ENCODE measurements at places on chromosomes 7 and 10. TPM values are rescaled to one million over a fixed set of nuclear protein-coding genes. Genes with fewer than 3 reads are reported as not detected.

- no peak overlapping the region for H3K27ac ChIP-seq
- peaks cover 3% of the 10 kb centered on the region for H3K36me3 ChIP-seq
- H3K4me1 ChIP-seq, result peaks cover 17% of the 10 kb centered on the region
- no peak for DNase-seq
Measured at GRCh38 chr7:18547509-18548187, 52.1 kb downstream of the HDAC9 start.

GRCh38 chr10:100858747-100859483 lies 53.8 kb upstream of the SLF2 start:
- H3K4me3 ChIP-seq, result no peak overlapping the region
- H3K36me3 ChIP-seq, result no peaks in the 10 kb centered on the region
- no peaks in the 10 kb centered on the region for H3K4me1 ChIP-seq
- H3K27ac ChIP-seq, result no peak overlapping the region
- DNase-seq, result no peak

DNA sequence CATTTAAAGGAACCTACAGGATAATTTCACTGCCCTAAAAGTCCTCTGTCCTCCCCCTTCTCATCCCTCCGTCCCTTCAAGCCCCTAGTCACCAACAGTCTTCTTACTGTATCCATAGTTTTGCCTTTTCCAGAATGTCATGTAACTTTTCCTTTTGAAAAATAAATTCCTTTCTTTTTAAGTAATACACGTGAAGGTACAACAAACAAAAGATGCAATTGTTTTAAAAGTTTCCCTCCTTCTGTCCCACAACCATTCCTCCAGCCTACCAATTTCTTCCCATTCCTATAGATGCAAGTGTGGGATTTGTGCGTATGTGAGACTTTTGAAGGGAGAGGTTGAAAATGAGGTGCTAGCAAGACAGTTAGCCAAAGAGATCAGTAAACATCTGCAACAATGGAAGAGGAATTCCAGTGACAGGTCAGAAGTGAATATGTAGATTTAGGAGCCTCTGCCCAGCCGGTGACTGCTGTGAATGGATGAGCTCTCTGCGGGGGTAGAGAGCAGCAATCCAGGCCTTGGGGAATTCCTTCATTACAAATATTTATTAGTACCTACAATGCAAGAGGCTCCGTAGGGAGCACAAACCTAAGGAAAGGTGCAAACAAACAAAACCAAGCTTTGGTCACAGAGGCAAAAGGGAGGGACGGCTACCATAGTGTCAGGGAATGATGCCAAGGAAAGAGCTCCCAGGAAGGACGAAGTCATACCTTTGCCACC lies 243.6 kb downstream of the SKIDA1 start:
- H3K4me3 ChIP-seq, result no peak overlapping the region
- no peaks in the 10 kb centered on the region for H3K36me3 ChIP-seq
- no peaks in the 10 kb centered on the region for H3K4me1 ChIP-seq
- H3K27me3 ChIP-seq, result no peaks in the 10 kb centered on the region
- DNase-seq, result no peak

- H3K4me3 ChIP-seq, result no peak overlapping the region
- no peak overlapping the region for H3K27ac ChIP-seq
- DNase-seq, result no peak
- no peaks in the 10 kb centered on the region for H3K4me1 ChIP-seq
- no peaks in the 10 kb centered on the region for H3K36me3 ChIP-seq
Measured at GRCh38 chr10:98115031-98115787, 19.2 kb upstream of the R3HCC1L start.

- H3K27me3 ChIP-seq, result no peaks in the 10 kb centered on the region
- no peaks in the 10 kb centered on the region for H3K36me3 ChIP-seq
- H3K4me1 ChIP-seq, result no peaks in the 10 kb centered on the region
- no peak for DNase-seq
- no peak overlapping the region for H3K4me3 ChIP-seq
- no peak overlapping the region for H3K27ac ChIP-seq
Measured at GRCh38 chr10:45470098-45471012, 96.3 kb downstream of the ALOX5 start.

Gene CUBN
- 0.17 TPM for total RNA-seq

- no peak overlapping the region for H3K27ac ChIP-seq
- no peaks in the 10 kb centered on the region for H3K36me3 ChIP-seq
- H3K4me1 ChIP-seq, result no peaks in the 10 kb centered on the region
- H3K4me3 ChIP-seq, result no peak overlapping the region
- no peak for DNase-seq
- no peaks in the 10 kb centered on the region for H3K27me3 ChIP-seq
Measured at GRCh38 chr7:98000356-98000755, 10.4 kb upstream of the OCM2 start.

Gene C7orf33
- not detected for total RNA-seq

- H3K36me3 ChIP-seq, result no peaks in the 10 kb centered on the region
- peak overlapping the region; percentile 89 for H3K27ac ChIP-seq
- peaks cover 76% of the 10 kb centered on the region for H3K4me1 ChIP-seq
- no peak overlapping the region for H3K4me3 ChIP-seq
Measured at GRCh38 chr10:69481811-69482524, 30.7 kb downstream of the TSPAN15 start.

DNA sequence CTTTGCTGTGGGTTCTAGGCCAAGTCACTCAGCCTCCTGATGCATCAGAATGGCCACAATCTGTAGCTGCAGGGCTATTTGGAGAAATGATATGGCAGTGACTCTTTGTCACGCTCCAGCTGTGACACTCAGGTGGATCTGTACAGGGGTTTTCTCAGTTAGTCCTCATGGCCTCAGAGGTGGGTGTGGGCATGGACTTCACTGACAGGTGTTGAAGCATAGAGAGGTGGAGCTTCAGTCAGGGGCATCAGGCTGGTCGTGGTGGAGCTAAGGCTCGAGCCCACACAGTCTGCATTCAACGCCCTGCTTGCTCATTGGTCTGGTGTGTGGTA lies 21.2 kb downstream of the PALD1 start:
- H3K27me3 ChIP-seq, result no peaks in the 10 kb centered on the region
- peaks cover 15% of the 10 kb centered on the region for H3K4me1 ChIP-seq
- H3K27ac ChIP-seq, result peak overlapping the region; percentile 12

DNA sequence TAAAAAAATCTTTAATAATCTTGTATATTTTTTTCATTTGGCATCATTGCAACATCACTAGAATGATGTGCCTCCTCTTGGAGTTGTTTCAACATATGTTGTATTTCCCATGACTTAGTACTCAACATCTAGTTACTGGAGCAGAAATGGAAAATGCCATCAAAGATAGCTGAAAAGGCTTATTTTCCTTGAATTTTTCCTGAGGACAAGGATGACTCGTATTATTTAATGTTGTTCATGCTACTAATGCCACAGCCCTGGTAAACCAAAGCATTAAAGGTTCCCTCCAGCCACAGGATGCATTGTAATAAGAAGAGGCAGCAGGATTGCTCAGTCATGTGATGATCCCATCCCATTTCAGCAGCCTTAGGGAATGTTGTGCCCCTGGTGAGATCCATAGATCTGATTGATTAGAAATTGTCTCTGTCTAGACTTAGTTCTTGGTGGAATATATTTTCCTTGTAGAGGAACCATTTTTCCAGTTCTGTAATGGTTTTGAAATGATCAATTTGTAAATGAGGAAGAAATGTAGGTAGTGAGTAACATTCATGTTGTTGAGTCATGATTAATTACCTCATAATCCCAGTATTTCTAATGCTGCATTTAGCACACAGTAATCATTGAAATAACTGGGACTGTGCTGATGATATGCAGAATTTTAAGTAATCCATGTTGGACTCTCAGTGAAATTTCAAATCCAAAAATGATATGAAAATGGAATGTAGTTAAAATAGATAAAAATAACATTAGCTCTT lies 91.3 kb upstream of the SMIM30 start:
- no peak overlapping the region for H3K27ac ChIP-seq
- H3K36me3 ChIP-seq, result no peaks in the 10 kb centered on the region
- H3K4me1 ChIP-seq, result no peaks in the 10 kb centered on the region
- DNase-seq, result no peak
- no peak overlapping the region for H3K4me3 ChIP-seq

Gene EPHB6
- total RNA-seq, result 3.1 TPM

GRCh38 chr7:43851805-43852204 lies 17.5 kb downstream of the MRPS24 start:
- H3K36me3 ChIP-seq, result no peaks in the 10 kb centered on the region
- H3K4me3 ChIP-seq, result no peak overlapping the region
- no peaks in the 10 kb centered on the region for H3K27me3 ChIP-seq
- H3K27ac ChIP-seq, result no peak overlapping the region
- no peak for DNase-seq
- H3K4me1 ChIP-seq, result no peaks in the 10 kb centered on the region

DNA sequence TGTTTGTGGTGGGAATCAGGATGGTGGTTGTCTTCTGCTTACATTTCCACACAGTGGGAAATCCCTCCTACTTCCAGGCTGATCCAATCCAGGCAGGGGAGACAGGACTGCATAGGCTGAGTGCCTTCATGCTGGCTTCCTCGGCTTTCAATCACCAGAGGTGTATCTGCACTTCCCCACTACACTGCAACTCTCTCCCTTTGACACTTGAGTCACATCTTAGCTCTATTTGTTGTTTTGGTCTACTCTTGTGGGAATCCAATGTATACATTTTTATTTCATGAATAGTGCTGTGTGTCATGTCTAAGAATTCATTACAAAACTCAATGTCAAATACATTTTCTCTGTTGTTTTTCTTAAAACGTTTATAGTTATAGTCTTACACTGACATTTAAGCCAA lies 735.6 kb downstream of the XPNPEP1 start:
- no peaks in the 10 kb centered on the region for H3K27me3 ChIP-seq
- H3K27ac ChIP-seq, result no peak overlapping the region
- H3K36me3 ChIP-seq, result no peaks in the 10 kb centered on the region
- no peak for DNase-seq
- no peak overlapping the region for H3K4me3 ChIP-seq

Gene OPN1SW
- total RNA-seq, result not detected

DNA sequence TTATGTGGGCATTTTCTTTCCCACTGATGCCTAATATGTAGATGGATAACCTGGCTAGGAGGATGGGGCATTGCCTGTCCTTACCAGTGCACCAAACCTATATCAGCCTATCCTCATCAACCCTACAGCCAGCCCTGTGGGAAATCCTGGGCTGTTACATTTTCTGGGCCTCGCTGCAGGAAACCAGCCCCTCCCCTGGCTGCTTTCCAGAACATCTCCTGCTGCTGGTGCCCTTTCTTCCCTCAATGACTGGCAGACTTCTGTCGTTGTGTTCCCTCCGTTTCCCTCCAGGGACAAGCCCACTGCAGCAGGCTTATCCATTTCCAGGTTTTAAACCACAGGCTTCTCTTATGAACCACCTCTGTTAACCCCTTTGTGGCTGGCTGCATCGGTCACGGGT lies 486.1 kb upstream of the COBL start:
- H3K27ac ChIP-seq, result no peak overlapping the region
- no peak overlapping the region for H3K4me3 ChIP-seq
- DNase-seq, result no peak
- H3K27me3 ChIP-seq, result no peaks in the 10 kb centered on the region
- no peaks in the 10 kb centered on the region for H3K4me1 ChIP-seq
- no peaks in the 10 kb centered on the region for H3K36me3 ChIP-seq

GRCh38 chr7:70218006-70218405 lies 619.7 kb downstream of the AUTS2 start:
- no peak for DNase-seq
- H3K27ac ChIP-seq, result no peak overlapping the region
- H3K27me3 ChIP-seq, result no peaks in the 10 kb centered on the region
- no peaks in the 10 kb centered on the region for H3K36me3 ChIP-seq
- H3K4me3 ChIP-seq, result no peak overlapping the region

DNA sequence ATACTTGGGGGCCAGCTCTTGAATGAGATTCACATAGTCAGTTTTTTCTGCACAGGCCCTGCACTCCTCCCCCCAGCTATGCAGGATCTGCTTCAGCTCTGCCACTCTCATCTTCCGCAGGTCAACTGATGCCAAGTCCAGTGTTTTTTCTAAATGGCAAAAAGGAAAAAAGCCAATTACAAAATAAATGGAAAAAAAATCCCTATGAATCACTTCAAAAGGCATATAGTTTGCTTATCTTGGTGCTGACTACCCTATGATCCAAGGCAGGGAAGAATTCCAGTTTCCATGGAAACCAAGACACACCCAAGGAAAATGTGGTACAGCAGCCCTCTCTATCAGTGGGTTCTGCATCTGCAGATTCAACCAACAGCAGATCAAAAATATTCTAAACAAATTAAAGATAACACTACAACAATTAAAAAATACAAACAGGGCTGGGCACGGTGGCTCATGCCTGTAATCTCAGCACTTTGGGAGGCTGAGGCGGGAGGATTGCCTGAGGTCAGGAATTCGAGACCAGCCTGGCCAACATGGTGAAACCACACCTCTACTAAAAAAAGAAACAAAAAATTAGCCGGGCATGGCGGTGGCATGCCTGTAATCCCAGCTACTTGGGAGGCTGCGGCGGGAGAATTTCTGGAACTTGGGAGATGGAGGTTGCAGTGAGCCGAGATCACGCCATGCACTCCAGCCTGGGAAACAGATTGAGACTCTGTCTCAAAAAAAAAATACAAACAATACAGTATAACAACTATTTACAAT lies 17.6 kb downstream of the CDNF start:
- DNase-seq, result no peak
- H3K27me3 ChIP-seq, result no peaks in the 10 kb centered on the region
- no peak overlapping the region for H3K4me3 ChIP-seq
- no peaks in the 10 kb centered on the region for H3K4me1 ChIP-seq

GRCh38 chr10:15783941-15784636 lies 64.4 kb upstream of the ITGA8 start:
- peaks cover 5% of the 10 kb centered on the region for H3K4me1 ChIP-seq
- no peak overlapping the region for H3K4me3 ChIP-seq
- H3K36me3 ChIP-seq, result no peaks in the 10 kb centered on the region
